Stimulated activated CD8-positive, alpha-beta memory T cell treated with anti-CD3 and anti-CD28 coated beads, Interleukin-2, amount 100 ng/mL, for 1 hour (primary cell): ENCODE measurements at places on chromosomes 11 and 22.

DNA sequence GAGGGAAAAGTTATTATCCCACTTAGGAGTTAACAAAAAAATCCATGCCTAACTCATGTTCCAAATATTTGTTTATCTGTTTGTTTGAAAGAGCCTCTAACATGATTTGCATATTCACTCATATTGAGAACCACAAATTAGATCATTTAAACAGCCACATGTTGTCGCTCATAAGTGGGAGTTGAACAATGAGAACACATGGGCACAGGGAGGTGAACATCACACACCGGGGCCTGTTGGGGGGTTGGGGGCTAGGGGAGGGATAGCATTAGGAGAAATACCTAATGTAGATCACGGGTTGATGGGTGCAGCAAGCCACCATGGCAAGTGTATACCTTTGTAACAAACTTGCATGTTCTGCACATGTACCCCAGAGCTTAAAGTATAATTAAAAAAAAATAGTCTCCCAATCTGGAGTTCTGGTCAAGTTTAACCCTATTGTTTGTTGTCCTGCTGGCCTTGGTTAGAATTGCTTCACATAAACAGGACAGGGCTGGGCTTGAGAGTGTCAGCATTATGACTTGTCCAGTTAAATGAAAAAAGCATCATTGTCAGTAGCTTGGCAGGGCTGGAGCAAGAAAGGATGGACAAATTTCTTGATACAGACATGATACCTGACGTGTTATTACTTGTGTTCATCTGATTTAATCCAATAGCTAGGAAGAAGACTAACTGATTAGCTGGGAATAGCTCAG, 57.8 kb upstream of the PSMA1 start:
- no peak for DNase-seq

DNA sequence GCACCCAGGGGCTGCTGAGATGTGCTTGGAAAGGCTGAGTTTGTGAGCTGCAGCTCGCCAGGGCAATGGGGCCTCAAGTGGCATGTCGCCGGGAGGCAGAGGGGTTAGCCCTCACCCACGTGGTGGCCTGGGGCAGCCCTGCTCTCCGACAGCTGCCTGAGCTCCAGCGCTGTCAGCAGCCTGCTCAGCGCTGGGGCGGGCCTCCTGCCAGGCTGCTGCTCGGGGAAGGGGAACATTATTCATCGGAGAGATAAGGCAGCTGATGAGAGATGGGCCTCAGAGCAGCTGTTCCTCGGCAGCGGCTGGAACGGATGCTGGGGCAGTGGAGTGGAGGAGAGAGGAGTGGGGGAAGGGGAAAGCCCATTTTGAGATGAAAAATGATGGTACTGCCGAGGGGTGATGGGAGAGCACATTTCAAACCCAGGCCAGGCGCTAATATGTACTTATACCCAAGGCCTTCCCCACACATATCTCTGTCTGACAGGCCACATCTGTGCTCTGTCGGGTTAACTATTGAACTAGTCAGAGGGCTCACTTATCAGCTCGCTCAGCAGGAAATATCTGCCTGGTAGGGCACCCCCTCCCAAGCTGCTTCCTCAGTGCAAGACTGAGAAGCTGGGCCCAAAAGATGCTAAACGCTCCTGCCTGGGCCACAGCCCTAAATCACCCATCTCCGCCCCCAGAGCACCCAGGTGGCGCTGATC, 79.5 kb downstream of the TIMP3 start:
- no peak for DNase-seq

GRCh38 chr22:37661160-37661924, 2.8 kb downstream of the PDXP start:
- DNase-seq = no peak

- DNase-seq = no peak
These were observed 609 bp downstream of the CDK2AP2 start for GRCh38 chr11:67507242-67507863.
